ENCODE measurements at places on chromosomes 12 and 14.

DNA sequence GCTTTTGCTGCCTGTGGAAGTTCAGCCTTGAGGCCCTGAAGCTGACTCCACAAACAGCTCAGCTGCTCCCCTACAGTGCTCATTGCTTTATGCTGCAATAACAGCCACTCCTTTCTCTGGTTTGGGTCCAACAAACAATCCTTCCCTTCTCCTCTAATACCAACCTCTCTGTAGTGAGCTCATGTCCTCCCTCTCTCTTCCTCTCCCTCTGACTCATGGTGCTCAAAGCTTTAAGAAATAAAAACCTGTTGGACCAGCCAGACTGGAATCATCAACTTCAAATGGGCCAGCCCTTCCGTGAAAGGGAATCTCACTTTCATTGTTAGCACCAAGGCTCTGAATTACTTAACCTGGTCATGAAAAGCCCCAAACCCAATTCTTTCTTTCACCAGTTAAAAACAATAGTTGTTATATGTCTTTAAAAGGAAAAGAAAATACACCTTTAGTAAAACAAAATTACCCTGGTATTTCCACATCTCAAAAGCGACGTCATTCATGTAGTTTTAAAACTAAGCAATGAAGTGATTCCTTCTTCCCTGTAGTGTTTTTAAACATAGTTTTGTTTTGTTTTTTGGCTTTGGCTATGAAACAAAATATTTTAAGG, 126.4 kb downstream of the DUSP6 start:
- no peak for DNase-seq

DNA sequence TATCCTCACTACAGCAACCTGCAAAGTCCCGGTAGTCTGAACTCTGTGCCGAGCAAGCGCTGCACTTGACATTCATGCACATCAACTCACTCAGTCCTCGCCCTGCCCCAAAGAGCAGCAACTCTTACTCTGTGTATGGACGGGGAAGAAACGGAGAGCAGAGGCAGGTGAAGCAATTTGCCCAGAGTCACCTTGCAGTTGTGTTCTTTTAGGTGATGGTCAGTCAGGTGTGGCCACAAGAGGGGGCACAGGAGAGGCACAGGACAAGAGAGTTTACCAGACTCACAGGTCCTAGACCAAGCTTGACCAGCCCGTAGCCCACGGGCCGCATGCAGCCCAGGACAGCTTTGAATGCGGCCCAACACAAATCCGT, 39.1 kb downstream of the TSPAN11 start:
- DNase-seq = no peak

DNA sequence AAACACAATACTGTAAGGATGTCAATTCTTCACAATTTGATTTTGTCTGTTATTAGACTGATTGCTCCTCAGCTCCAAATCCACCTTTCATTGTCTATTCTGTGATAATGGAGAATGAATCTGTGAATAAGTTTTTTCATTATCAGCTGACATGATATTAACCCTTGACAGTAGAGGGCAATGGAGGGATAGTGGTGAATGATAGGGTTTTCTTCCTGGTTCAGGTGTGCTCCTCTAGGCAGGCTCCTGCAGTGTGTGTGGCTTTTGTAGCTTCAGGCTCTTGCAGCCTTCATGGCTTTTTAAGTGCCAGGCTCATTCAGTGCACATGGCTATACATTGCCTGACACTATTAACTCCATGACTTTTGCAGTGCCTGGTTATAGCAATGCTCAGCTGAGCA, 23.4 kb upstream of the ZNF641 start:
- DNase-seq = no peak

GRCh38 chr12:108980831-108981618, 39.8 kb downstream of the SVOP start:
- no peak for DNase-seq

DNA sequence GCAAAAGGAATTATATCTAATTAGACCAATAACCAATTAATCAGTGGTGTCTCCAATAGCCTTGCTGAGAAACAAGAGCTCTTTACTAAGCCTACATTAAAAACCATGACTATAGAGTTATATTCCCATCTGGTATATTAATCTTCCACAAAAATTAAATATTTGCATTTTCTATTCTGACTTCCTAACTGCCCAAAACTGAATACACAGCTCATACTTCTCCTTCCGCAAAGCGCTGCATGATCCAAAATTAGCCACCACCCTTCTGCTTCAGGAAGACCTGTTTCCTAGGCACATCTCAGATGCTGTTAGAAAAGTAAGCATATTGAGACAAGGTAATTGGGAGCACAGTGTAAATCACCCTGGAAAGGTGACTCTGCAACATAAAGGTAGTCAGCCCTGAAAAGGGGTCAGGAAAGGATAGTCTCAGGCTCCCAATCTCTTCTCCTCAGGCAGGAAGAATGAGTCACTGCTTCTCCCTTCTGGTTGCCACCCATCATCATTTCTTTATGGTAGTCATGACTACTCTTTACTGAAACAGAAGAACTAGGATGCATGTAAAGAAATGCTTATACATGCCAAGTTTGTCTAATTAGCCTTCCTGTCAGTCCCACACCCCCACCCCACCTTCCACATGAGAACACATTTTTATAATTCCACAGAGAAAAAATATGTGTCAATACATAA, 54.3 kb downstream of the PLCZ1 start:
- no peak for DNase-seq

- DNase-seq = no peak
Measured at GRCh38 chr14:72787841-72788240, 106.1 kb downstream of the DPF3 start.

DNA sequence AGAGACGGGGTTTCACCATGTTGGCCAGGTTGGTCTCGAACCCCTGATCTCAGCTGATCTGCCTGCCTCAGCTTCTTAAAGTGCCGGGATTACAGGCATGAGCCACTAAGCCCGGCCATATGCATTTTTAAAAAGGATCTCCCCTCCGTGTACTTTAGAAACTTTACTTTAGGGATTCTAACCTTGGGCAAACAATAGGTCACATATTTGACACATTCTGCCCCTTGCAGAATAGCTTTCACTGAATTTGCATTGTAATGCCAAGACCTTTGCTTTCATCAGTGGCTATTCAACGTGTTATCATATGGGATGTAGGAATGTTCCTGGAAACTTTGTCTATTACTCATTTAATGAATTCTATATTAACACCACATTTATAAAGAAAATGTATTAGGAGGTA, 11.4 kb upstream of the ANKS1B start:
- no peak for DNase-seq

DNA sequence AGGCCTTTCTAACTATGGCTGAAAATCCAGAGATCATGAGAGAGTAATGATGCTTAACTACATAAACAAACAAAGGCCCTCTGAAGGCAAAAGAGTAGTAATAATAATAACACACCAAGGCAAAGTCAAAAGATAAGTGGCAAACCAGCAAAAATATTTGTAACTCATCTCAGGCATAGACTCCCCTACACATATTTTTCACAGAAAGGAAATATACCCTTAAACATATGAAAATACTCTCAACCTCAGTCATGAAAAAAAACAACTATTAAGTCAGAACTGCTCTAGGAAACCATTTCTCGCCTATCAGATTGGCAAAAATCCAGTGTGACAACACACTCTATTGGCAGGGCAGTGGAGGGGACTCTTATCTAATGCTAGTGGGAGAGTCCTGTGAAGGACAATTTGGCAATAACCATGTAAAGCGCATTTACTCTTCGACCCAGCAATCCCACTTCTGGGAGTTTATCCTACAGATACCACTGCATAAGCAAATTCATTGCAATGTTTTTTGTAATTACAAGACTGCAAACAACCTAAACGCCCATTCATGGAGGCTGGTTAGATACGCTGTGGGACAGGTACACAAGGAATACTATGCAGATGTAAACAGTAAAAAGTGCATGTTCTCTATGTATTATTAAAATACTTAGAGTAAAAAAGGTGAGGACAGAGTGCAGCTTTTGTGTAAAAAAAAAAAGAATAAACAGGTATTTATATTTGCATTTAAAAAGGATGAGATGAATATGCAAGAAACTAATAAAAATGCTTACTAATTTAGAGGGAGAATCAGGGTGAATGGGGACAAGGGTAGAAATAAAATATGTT, 26.0 kb upstream of the IL22 start:
- DNase-seq = no peak

DNA sequence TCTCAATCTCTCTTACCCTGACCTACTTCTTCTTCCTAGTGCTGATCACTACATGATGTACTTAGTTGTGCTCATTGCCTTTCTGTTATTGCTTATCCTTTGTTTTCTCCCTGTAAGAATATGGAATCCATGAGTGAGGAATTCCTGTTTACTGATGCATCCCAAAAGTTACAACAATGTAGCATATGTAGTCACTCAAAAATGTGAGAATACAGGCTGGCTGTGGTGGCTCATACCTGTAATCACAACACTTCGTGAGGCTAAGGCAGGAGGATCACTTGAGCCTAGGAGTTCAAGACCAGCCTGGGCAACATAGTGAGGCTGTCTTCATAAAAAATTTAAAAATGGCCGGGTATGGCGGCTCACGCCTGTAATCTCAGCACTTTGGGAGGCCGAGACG, 8.0 kb upstream of the WDR20 start:
- no peak for DNase-seq

- DNase-seq = no peak
Measured at GRCh38 chr12:80815351-80815750, 98.6 kb downstream of the MYF5 start.

DNA sequence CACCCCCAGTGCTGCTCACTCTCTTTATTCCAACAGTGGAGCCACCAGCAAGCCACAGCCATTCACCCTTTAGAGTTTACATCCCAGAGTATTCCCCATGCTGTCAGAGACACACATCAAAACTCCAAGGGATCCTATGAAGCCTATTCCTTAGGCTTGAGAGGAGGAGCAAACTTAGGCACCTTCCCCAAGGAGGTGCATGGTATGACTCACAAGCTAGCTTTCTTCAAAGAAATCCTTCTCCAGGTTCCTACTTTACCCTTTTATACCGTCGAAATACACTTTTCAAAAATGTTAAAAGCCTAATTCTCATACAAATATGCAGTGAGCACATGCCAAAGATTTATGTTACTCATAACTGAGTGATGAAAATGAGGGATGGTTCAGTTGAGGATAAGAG, 175.4 kb downstream of the ETNK1 start:
- no peak for DNase-seq

GRCh38 chr12:116934908-116935705, 24.4 kb downstream of the FBXW8 start:
- no peak for DNase-seq

DNA sequence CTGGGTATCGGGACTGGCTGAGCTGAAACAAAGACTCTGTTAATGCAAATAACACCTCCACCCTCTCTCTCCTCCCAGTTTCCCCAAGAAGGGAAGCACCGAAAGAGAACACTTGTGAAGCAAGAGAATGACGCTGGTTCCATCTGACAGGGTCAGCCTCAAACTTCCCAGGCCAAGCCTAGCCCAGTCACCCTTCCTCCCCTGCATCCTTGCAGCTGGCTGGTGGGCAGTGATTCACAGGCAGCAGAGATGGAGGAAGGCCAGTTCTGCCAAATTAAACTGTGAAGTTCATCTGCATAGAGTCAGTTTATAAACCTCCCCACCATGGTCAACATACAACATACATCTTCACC, 2.8 kb downstream of the LRRC74A start:
- DNase-seq = no peak

- no peak for DNase-seq
Measured at GRCh38 chr12:129937426-129937825, 33.6 kb upstream of the TMEM132D start.

GRCh38 chr14:81401420-81402122, 1.4 kb upstream of the STON2 start:
- DNase-seq = no peak

DNA sequence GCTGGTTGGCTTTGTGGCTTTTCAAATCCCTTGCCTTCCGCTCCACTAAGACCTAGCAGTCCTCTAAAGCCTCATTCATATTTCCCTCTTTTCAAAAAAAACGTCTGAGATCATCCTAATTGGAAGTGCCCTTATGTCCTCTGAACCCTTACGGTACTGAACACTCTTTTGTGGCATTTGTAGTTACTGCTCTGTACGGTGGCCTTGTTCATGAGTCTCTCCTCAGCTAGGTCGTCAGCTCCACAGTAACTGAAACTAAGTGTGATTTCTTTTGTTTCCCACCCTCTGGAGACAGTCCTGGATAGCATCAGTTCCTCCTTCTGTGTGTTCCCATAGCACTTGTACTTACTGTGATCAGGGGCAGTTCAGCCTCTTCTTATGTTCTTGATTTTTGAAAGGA, 49.7 kb downstream of the DAAM1 start:
- no peak for DNase-seq

- no peak for DNase-seq
Measured at GRCh38 chr12:117162167-117162539, 28.1 kb downstream of the FBXO21 start.

GRCh38 chr12:53198486-53199110, 8.5 kb downstream of the ITGB7 start:
- peak; percentile 65 for DNase-seq

DNA sequence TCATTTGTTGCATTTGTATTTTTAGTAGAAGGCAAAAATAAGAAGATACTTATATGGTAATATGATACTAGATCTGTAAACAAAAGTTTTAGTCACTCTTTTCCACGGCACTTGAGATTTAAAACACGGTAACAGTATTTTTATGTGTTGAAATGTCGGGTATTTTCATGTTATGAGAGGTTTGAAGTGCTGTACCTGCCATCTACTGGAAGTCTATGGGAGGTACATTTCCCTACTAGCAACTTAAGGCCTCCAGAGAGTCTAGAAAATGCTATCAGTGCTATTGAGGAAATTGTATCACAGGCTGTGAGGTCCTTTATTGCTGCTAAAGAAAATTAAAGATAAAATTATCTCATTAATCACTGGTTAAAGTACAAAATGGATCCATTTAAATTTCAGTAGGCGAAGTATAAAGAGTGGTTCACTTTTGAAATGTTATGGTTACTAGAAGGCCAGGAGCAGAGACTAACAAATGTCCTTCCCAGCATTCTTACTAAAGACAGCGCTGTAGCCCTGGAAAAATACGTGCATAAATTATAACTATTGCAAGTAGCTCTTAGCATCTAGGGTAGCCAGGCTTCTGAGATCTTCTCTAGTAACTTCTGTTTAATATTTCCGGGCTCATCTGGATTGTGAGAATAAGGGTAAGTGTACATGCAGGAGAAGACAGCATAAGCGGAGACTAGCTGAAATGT, 77.6 kb upstream of the PRKD1 start:
- DNase-seq = no peak

- DNase-seq = no peak
Measured at GRCh38 chr12:70744178-70744577, 106.9 kb upstream of the PTPRB start.

DNA sequence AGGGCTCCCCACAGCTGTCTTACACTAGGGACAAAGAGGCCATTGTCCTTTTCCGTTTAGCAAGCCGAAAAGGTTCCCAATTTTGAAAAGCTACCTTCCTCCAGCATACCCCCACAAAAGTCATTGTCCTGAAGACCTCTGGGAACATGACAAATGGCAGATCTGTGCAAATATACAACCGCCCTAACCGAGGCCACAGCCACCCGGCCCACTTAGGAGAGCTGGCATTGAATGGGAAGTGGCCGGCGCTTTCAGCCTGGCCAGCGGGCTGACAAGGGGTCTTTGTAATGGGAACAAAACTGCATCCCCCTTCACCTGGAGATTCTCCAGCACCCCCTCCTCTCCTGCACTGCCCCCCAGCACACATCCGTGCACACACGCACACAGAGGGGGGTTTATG, 48.1 kb upstream of the VASH1 start:
- DNase-seq = no peak

GRCh38 chr12:84732828-84733340, 179.7 kb downstream of the SLC6A15 start:
- DNase-seq = no peak

Measured in activated CD8-positive, alpha-beta memory T cell treated with anti-CD3 and anti-CD28 coated beads, Interleukin-2, amount 10 ng/mL, durations not matched to agents 7 days and 5 days (primary cell).